AG10803 (cell line): ENCODE measurements at places on chromosomes 13 and 19.

DNA sequence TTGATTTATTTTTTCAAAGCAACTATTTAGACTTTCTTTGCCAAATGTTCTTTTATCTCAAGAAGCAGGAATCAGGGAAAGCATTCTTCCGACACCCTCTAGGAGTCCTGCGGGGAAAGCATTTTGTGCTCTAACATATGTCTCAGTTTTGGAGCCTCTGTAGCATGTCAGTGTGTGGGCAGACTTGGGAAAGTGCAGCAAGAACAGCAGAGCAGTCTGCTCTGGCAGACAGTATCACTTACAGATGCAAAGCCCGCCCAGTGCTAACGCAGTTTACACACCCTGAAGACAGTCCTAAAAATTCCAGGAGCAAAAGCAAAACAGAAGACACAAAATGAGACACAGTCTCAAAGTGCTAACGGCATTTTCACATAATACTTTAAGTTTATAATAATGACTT lies 393.5 kb downstream of the KLF12 start:
- DNase-seq, result peak; percentile 79

DNA sequence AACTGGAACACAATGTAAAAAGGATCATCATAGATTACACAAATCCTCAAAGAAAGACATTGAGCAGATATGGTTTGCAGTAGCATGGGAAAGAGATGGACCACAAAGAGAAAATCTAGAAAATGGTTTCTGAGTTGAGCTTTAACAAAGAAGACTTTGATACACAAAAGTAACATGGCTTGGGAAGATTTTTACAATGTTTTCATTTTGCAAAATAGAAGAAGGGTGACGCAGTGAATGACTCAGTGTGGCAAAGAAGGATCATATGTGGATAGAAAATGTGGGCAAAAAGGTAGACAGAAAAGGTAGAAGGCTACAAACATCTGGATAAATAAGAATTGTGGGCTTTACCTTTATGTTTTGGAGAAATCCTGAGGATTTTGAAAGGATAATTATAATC lies 1220.5 kb downstream of the PCDH17 start:
- DNase-seq, result no peak

DNA sequence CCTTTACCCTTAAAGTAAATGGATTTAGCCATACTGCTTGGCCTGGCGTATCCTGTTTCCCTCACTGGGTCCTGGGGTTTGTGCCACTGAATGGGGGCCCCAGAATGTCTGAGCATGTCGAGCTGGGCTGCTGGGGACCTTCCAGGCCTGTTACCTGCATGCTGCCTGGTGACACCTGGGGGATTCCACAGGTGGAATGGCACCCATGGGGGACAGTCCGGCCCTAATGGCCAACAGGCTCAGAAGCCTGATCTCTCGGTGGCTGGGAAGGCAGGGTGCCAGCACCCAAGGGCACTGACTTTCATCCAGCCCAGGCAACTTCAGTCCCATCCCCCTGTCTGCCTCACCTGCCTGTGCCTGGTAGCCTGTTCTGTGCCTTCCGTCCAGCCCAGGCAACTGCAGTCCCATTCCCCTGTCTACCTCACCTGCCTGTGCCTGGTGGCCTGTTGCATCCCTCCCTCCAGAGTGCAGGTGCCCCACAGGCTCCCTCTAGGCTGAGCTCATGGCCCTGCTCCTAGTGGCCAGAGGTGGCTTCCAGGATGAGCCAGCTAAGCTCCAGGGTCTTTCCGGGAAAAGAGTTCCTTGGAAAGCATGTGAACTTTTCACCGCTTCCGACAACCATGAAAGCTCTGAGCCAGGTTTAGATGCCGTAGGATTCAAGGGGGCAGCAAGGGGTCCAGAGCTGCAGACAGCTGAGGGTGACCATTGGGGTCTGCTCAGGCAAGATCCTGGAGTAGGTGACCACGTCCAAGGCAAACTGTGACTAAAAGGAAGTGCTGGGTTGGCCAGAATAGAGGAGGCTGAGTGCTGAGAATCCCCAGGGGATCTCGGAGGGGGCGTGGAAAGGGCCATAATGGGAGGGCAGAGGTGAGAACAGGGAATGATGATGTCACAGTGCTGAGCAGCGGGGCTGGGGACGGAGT lies 30.3 kb upstream of the ZNF492 start:
- DNase-seq, result no peak

GRCh38 chr13:26646603-26647002 lies 89.1 kb downstream of the WASF3 start:
- DNase-seq, result no peak

DNA sequence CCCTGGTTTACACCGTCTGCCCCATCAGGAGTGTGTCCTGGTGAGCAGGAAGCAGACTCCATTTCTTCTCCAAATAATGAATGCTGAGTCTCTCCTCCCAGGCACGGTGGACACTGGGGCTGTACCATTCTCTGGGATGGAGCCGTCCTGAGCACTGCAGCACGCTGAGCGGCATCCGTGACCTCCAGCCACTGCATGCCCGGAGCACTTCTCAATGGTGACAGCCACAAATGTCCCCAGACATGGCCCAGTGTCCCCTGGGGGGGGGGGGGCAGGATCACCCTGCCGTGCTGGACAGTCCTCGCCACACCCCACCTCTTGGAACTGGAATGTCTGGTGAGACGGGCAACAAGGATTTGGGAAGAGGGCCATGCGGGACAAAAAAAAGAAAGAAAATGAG lies 37.4 kb downstream of the GNG7 start:
- DNase-seq, result no peak

DNA sequence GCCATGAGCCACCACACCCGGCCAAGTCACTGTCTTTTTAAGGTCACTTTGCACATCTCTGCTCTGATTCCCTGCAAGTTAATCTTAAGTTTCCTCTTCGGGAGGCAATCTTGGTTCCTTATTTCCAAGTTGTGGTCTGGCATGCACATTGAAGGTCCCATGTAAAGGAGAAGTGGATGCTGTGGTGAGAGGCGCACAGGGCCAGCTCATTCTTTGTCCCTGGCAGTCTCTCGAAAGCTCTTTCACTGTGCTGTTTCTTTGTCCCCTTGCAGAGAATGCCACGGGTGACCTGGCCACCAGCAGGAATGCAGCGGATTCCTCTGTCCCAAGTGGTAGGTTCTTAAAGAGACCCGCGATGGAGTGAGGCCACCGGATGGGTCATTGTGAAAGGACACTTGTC lies 16.4 kb upstream of the C19orf33 start:
- DNase-seq, result no peak

DNA sequence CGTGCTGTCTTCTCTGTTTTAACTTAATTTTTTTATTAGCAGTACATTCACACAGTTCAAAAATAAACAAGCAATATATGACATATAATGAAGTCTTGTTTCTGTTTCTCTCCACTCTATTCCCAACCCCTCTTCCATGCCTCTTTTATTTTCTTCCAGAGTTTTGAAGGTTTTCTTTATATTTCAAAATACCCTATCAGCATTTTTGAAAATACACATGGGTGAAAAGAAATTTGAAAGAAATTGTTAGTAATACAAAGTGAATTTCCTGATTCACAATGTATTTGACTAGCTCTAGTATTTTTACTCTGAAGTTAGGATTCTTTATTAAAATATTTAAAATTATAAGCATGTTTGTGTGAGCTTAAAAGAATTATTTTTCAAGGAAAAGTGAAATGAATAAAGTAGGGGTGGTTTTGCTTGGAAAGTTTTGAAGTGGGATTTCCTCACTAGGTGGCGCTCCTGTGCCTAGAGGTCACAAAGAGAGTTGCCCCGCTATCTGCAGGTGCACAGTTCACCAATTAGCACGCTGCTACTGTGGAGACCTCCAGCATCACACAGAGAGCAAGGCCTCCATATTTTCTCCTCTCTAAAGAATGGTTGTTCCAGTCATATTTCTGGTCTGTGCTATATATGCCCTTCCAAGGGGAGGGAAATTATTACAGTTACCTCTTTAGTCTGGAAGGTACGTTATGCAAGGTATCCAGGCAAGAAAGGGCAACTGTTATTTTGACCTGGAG lies 37.6 kb downstream of the SOX21 start:
- DNase-seq, result peak; percentile 35

DNA sequence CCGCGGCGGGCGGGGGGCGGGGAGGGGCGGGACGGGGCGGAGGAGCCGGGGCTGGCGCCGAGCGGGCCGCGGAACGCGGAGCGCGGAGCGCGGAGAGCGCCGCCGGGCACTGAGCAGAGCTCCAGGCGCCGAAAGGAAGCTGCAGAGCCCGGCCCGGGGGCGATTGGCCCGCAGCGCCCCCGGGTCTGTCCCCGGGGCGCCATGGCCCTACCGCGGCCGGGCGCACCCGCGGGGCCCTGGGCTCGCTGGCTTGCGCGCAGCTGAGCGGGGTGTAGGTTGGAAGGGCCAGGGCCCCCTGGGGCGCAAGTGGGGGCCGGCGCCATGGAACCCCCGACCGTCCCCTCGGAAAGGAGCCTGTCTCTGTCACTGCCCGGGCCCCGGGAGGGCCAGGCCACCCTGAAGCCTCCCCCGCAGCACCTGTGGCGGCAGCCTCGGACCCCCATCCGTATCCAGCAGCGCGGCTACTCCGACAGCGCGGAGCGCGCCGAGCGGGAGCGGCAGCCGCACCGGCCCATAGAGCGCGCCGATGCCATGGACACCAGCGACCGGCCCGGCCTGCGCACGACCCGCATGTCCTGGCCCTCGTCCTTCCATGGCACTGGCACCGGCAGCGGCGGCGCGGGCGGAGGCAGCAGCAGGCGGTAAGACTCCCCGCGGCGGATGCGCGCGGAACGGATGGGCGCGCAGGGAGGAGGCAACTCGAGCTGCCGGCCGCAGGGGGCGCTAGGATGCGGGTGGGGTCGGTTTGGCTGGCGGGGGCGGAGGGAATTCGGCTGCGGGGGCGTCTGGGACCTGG lies at the start of gene PDE4A:
PDE4A (plus strand) TSS at position 95 of the 796 bp plus-strand sequence; CDS start at position 322, 227 bp downstream.
- no peak for DNase-seq

GRCh38 chr19:28453420-28453819 lies 759.5 kb downstream of the UQCRFS1 start:
- DNase-seq, result no peak
